ENCODE measurements at places on chromosomes 11 and 22. TPM values are rescaled to one million over a fixed set of nuclear protein-coding genes. Genes with fewer than 3 reads are reported as not detected.

DNA sequence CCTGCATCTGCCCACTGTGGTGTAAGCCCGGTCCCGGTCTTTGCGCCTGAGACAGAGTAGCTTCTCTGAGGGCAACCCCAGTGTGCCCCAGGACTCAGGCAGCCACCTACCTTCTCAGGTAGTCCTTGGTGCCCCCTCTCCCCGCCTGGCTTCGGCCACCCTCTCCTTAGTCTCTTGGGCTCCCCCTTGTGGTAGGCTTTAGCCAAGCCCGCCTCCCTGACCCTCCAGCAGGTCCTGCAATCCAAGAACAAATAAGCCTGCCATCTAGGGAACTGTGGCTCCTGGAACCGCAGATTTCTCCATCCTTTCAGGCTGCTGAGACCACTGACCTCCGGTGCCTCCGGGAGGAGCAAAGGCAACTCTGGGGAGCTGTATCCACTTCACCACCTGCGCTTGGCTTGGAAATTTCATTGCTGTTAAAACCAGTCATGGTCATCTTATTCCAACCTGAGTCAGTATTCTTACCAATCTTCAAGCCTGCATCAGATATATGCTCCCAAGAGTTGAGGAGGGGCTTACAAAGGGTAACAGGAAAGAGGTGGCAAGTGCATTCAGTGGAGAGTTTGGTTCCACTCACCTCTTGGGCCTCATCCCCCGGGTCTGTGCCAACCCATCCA lies 52.8 kb upstream of the TENM4 start:
- DNase-seq, result peak; percentile 62

GRCh38 chr11:5600374-5600851 lies 4.0 kb downstream of the TRIM6 start:
- DNase-seq, result peak; percentile 78

- no peak for DNase-seq
Observed at GRCh38 chr11:115364896-115365295, 139.3 kb downstream of the CADM1 start.

- DNase-seq, result peak; percentile 38
Observed at GRCh38 chr11:134207538-134208239, 16.1 kb downstream of the NCAPD3 start.

DNA sequence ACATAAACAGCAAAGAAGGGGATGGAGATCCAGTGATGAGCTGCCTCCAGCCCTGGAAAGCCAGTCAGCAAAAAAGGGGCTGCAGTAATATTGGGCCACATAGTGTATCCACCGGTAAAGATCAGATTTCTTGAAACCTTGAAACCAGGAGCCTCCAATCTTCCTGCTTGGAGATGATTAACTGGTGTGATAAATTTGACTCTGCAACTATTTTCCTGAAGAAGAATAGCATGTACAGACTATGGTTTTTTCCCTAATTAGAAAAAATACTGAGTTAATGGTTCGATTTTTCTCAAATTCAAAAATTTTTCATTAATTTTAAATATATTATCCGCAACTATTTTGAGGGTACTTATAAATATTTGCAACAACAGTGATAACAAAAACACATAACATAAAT lies at the start of gene OR51B2:
Gene OR51B2, minus strand, starts transcription at position 101 of the 400 bp plus-strand sequence. Its CDS starts 0 bp downstream, at position 101.
- no peak for DNase-seq

GRCh38 chr11:22702031-22702430 lies 35.6 kb downstream of the GAS2 start:
- DNase-seq, result no peak

GRCh38 chr22:48331266-48331665 lies 1496.4 kb downstream of the BRD1 start:
- DNase-seq, result no peak

DNA sequence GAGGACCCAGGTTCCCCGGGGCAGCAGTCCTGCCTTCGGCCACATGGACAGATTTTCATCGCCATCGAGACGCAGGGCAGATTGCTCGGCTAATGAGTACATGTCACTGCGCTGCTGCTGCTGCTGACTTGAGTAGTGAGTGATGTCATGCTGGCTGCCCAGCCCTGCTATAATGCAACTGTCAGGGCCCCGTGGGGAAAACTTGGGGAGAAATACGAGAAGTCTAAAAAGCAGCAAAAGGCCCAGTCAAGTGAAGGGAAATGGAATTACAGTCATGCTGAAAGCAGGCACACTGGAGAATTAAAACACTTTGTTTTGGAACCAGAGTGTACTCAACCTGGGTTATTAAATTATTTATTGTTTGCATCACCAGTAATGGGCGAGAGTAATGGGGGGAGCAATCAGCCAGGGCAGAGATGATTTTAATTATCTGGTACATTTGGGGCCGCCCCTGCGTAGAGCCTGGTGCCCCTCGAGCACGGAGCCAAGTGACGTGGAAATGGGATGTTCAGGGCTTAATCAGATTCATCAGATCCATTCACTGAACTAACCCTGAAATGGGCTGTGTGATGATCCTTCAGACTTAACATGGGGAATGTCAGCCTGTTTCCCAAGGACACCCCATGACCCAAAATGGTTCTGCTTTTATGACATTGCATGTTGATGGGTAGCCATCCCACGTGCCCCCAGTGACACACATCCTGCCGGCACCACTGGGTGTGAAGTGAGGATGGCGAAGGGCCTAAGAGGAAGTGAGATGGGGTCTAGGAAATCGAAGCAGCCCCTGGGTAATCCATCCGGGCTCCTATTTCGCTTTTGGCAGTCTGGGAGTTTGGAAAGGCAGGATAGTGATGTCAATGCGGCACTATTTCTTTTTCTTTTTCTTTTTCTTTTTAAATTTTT lies 241.6 kb upstream of the CADM1 start:
- DNase-seq, result peak; percentile 50

DNA sequence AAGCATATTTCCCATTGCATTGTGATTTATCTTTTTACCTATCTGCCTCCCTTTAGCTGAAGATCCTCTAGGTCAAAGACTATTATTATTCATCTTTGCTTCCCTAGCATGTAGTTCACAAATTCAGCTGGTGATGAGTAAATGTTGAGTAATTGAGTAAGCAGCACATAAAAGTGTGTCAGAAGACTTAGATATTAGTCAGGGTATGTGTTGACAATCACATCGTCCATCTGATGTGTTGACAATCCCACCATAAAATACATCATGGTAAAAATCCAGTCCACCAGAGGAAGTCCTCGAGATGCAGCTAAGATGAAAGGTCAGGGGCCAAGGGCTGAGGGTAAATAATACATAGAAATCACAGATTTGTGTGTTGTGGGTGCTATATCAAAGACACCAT lies 22.9 kb upstream of the ABTB2 start:
- no peak for DNase-seq

GRCh38 chr11:12390687-12391110 lies 13.3 kb downstream of the PARVA start:
- DNase-seq, result no peak

GRCh38 chr11:15495462-15495861 lies 380.7 kb downstream of the INSC start:
- no peak for DNase-seq

GRCh38 chr11:101553891-101554292 lies 29.9 kb downstream of the TRPC6 start:
- no peak for DNase-seq

GRCh38 chr22:35739931-35740380 lies 22.3 kb downstream of the APOL5 start:
- no peak for DNase-seq

DNA sequence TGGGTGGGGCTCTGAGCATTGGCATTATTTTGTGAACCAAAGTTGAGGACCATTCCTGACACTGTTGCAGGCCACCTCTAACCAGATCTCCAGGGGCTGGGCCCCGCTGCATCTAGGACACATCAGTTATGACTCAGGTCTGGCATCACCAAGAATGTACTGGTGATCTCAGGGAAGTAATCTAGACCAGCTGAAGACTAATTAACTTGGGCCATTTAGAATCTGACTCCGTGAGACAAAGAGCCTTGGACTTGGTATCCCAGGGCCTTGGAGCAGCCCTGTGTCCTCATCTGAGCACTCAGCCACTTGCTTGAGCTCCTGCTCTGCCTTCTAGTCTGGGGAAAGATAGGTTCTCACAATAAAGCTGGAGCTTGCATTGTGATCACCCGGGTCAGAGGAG lies 200.6 kb downstream of the KIRREL3 start:
- no peak for DNase-seq

DNA sequence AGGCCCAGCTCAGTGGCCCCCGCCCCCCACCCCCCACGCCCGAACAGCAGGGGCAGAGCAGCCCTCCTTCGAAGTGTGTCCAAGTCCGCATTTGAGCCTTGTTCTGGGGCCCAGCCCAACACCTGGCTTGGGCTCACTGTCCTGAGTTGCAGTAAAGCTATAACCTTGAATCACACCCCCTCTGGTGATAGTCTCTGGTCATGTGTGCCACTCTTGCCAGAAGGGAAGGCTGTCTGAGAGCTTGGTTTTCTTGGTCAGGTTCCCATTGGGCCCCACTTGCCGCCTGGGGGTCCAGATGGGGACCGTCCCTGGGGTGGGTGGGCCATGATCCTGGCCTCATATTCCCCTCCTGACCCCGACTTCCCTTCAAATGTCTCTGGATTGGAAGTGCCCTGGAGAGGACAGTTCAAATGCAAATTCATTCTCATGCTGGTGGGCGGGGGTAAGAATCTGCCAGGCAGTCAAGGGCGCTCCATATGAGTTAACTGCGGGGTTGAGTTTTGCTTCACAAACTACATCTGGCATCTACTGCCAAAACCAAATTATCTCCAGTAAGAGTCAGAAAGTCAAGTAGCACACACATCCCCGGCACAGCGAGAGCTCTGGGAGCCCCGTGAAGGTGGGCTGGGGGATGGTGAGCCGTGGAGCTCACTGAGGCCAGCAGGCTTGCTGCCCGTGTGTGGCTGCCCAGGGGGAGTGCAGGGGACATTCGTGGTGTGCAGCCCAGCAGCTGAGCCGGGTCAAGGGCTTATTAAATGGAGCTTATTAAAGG lies 35.7 kb downstream of the B3GAT1 start:
- DNase-seq, result no peak

DNA sequence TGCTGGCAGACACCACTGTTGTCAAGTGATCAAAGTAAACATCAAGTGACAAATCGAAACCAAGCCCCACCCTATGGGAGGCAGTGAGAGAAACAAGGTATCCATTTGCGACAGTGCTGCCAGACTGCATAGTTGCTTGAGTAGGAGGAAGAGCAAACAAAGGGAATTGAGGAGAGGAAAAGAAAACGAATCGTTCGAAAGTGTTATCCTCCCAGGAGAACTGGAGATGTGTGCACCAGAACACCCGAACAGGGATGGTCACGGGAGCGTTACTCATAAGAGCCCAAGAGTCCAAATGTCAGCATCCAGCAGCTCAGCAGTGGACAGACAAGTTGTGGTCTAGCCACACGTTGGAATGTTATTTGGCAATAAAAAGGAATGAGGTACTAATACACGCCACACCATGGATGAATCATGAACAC lies 58.4 kb upstream of the NUP50 start:
- DNase-seq, result no peak

- no peak for DNase-seq
Observed at GRCh38 chr11:93326681-93327080, 3.9 kb upstream of the DEUP1 start.

- no peak for DNase-seq
Observed at GRCh38 chr22:49295851-49296560, 531.7 kb downstream of the BRD1 start.

DNA sequence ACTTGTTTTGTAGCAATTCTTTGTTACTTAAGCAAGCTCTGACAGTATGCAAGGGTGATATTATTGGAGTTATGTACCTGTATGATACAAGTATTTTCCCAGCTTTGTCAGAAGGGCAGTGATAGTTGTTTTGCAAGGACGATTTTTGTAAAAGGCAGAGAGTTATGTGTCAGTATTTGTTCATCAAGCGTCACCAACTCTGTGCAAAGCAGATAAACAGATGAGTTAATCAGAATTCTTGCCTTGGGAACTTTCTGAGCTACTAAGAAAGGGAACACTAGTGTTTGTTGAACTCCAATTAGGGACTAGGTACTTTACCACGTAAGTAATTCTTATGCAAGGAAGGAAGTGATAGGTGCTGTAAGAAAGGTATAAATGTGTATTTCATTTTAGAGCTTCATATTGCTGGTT lies 1.4 kb downstream of the USP47 start:
- DNase-seq, result no peak

DNA sequence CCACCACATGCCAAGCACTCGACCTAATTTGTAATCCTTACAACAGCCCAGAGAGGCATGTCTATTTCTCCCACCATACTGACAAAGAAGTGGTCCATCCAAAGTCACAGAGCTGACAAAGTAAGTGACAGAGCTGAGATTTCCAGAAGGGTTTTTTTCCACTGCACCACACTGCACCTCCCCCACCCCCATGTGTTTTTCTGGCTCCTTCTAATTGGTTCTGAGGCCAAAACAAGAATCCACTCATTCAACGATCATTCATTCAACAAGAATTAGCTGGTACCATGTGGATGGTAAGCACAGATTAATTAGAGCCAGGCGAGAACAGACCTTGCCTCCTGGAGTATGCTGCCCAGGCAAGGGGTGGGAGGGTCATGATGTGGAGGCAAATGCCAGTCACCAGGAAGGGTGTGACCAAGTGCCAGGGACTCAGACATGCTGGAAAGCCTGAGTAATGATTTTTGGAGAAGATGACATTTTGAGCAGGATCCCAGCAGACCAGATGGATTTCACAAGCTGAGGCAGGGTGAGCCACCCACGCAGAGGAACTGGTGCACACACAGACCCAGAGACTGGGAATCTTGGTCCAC lies 14.9 kb upstream of the PRG2 start:
- DNase-seq, result peak; percentile 24

The FAM180B gene
- total RNA-seq, result not detected

The MFNG gene
- total RNA-seq, result 17.4 TPM

The PNPLA3 gene
- total RNA-seq, result 1.5 TPM

The CARD18 gene
- total RNA-seq, result not detected

The OR52A1 gene
- total RNA-seq, result not detected

The GPHA2 gene
- not detected for total RNA-seq

The KRTAP5-9 gene
- not detected for total RNA-seq

The POLR2F gene
- 62.6 TPM for total RNA-seq

The LDHAL6A gene
- not detected for total RNA-seq

The KCNQ1 gene
- 39.7 TPM for total RNA-seq

The CRKL gene
- total RNA-seq, result 50.2 TPM

The ACR gene
- total RNA-seq, result 1.5 TPM

The RAB36 gene
- 1.0 TPM for total RNA-seq

The MMP13 gene
- not detected for total RNA-seq

The UBQLN3 gene
- total RNA-seq, result 0.13 TPM

The OR51I2 gene
- not detected for total RNA-seq

The TENM4 gene
- total RNA-seq, result 2.5 TPM

The DERL3 gene
- total RNA-seq, result 6.5 TPM

Data from left cardiac atrium (tissue), 4 donors.